Anterior cingulate cortex (tissue), 58 donors: ENCODE measurements at places on chromosomes 3 and 15.

DNA sequence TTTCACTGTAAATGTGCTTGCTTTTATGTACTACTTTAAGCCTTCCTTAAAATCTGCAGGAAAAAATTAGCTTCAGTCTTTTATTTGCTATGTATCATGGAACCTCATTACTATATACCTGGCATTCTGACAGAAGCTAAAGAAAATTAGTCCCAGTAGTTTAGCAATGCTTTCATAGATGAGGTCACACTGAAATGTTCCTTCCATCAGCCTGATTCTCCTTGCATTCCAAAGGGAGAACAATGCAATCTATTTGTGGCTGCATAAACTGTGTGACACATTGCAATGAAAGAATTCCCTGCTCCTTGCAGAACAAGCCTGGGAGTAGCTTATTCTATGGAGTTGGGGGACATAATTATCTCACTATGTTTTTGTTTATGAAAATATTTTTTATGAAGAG, 691.5 kb upstream of the ARPP21 start:
- no peak for DNase-seq

GRCh38 chr15:34610354-34610753, 26.9 kb upstream of the GOLGA8B start:
- no peak for DNase-seq

GRCh38 chr15:100318880-100319279, 22.9 kb downstream of the ADAMTS17 start:
- no peak for DNase-seq

GRCh38 chr3:152496716-152497115, 228.0 kb downstream of the MBNL1 start:
- no peak for DNase-seq

GRCh38 chr3:144045766-144046165, 74.1 kb downstream of the DIPK2A start:
- DNase-seq: no peak

DNA sequence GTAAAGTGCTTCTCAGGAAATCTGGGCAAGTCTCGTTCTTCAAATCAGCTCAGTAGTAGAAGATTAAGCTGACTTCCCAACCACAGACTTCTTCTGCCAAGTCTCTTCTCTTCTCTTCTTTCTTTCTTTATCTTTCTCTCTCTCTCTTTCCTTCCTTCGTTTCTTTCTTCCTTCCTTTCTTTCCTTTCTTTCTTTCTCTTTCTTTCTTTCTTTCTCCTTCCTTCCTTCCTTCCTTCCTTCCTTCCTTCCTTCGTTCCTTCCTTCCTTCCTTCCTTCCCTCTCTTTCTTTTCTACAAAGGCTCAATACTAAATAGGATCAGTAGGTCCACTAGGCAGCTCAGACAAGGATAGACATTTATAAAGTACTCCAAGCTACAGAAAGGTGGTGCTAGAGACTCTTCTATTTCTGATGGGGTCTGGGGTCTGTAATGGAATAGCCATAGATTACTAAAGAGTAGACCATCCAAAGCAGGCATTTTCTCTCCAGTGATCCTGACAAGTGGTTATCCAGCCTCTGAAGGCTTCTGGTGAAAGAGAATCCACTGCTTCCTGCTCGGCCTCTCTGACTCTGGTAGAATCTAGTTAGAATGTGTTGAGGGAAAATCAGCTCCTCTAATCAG, 100.8 kb downstream of the TPRG1 start:
- no peak for DNase-seq

- no peak for DNase-seq
Observed at GRCh38 chr3:102394517-102394916, 40.3 kb upstream of the ZPLD1 start.

GRCh38 chr3:39082666-39083313, 24.6 kb downstream of the GORASP1 start:
- DNase-seq: no peak

DNA sequence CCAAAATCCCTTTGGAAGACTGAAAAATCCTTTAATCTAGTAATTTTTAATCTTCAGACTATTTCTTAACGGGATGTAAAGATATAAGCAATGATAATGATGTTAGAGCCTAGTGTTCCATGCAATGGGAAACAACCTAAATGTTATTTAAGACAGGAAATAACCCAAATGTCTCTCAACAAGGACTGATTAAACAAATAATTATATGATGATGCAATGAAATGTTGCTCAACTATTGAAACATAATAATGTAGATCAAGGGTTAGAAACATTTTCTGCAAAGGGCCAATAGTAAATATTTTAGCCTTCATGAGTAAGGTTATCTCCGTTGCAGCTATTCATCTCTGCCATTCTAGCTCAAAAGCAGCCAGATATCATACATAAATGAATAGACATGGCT, 275.4 kb downstream of the NEK10 start:
- no peak for DNase-seq

GRCh38 chr3:123155471-123156011, 46.2 kb upstream of the SEC22A start:
- DNase-seq: no peak

DNA sequence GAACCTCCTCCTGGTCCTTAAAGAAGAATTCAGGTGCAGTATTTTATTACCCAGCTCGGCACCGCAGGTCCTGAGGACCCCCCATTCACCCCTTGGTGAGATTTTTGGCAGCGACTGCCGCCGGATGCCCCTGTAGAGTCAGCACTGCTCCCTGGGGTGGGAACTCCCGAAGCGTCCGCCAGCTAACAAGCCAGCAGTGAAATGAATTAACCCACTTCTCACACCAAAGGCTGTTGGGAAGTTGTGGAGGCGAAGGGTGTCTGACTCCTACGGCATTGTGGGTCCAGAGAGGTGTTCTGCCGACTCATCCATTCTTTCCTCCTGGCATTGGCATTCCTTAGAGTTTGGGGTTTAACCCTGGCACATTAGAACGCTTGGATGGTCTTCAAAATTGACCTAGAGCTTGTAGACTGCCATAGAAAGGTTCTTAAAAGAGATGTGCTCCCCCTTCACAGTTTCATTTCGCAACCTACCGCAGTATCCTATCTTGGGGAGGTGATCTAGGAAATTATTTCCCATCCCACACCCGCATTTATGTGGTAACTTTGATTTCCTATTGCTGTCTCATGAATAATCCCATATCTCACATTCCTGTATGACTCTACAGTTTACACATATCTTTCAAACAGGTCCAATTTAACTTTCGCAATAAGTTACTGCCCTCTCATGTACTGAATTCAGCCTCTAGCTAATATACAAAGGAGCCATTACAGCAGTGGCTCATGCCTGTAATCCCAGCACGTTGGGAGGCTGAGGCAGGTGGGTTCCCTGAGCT, 879 bp upstream of the EIF5A2 start:
- DNase-seq: no peak

DNA sequence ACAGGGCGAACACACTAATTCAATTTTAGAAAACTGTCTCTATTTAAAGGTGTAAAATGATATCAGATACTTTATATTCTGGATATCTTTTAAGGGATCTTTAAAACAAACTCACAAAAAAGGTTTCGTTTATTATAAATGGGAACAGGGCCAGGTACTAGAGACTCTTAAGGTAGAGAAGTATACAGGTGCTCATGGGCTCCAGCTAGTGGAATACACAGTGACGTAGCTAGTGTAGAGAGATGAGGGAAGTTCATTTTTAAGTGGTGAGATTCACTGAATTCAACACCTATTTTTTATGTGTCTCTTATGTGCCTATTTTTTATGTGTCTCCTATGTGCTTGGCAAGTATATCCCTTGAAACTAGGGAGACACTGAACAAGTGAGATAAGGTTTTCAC, 132.7 kb upstream of the FAM3D start:
- no peak for DNase-seq

GRCh38 chr3:186002884-186003472, 65.2 kb upstream of the TRA2B start:
- DNase-seq: no peak

GRCh38 chr3:49238274-49239127, 38.5 kb downstream of the C3orf62 start:
- DNase-seq: no peak

DNA sequence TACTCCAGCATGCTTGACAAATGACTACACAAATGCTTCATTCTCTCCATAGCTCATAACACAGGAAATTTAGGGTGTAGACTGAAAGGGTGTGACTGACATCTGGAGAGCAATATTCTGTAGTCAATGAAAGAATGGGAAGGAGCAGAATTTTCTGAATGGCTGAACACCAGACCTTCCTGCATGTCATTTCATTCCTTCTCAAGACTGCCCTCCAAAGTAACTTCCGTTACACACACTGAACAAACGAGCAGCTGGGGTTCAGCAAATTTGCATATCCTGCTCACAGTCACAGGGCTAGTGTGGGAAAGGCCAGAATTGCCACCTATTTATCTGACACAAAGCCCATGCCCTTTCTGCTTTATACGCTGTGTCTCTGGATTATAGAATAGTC, 325.0 kb upstream of the CFAP20DC start:
- DNase-seq: no peak

DNA sequence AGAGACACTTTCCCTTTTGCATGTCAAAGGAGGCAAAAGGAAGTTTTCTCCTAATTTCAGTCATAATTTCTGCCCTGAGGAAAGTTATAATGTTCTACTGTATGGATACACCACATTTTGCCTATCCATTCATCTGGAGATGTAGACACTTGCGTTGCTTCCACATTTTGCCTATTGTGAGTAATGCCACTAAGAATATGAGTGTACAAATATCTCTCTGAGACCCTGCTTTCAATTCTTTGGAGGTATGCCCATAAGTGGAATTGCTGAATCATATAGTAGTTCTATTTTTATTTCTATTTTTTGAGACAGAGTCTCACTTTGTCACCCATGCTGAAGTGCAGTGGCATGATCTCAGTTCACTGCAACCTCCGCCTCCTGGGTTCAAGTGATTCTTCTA, 3.6 kb upstream of the CD276 start:
- DNase-seq: no peak
